Stimulated activated CD8-positive, alpha-beta memory T cell treated with anti-CD3 and anti-CD28 coated beads, Interleukin-4, amount 100 ng/mL, for 4 hours (primary cell): ENCODE measurements at places on chromosomes 12 and 14.
A peak's percentile ranks its signal among the peaks of the same experiment; 100 is the strongest.

- DNase-seq: peak; percentile 20
Measured at GRCh38 chr12:76030341-76031080, 1.1 kb downstream of the PHLDA1 start.

DNA sequence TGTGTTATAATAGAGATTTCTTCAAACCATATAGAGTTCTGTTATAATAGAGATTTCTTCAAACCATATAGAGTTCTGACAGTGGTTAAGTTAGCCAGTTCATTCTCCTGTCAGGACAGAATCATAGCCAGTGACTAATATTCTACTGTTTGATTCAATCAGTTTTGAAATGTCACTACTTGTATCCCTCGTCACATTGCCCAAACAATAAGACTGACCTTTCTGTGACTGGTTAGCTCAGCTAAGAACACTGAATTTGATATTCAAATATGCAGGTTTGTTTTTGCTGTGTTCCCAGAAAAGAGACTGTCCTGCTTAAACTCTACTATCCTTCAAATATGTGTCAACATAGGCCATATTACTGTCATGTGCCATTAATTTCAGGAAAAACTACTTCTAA lies 74.4 kb downstream of the ALG10B start:
- DNase-seq: no peak

DNA sequence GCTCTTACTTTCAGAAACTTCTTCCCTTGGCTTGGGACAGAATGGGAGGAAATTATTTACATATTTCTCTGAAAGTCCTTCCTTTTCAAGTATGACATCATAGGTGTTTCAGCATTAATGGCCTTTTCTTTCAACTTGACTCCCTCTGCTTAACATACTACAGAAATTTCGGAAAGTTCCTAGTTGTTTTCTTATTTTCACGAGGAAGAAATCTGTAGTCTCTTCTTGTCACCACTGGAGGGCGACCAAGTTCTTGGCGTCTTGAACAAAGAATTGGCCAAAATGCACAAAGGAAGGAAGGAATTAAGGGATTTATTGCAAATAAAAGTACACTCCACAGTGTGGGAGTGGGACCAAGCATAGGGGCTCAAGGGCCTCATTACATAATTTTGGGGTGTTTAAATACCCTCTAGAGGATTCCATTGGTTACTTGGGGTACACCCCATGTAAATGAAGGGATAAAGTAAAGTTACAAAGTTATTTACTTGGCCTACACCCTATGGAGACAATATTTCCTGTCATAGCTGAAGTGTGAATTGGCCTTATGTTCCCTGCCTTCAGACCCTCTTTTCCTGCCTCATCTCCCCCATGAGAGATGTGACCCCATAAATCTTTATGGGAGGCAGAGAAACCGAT lies 70.4 kb downstream of the RPL10L start:
- no peak for DNase-seq

- DNase-seq: no peak
Measured at GRCh38 chr12:16136219-16136988, 141.1 kb downstream of the SLC15A5 start.

GRCh38 chr12:15786772-15787171 lies 2.4 kb downstream of the EPS8 start:
- no peak for DNase-seq

- DNase-seq: no peak
Measured at GRCh38 chr12:12482959-12483358, 79.7 kb downstream of the DUSP16 start.

- no peak for DNase-seq
Measured at GRCh38 chr12:6724409-6724797, 557 bp downstream of the COPS7A start.

GRCh38 chr12:64646318-64646717 lies 36.0 kb downstream of the RASSF3 start:
- no peak for DNase-seq
